ENCODE measurements at places on chromosomes 6 and 20.

DNA sequence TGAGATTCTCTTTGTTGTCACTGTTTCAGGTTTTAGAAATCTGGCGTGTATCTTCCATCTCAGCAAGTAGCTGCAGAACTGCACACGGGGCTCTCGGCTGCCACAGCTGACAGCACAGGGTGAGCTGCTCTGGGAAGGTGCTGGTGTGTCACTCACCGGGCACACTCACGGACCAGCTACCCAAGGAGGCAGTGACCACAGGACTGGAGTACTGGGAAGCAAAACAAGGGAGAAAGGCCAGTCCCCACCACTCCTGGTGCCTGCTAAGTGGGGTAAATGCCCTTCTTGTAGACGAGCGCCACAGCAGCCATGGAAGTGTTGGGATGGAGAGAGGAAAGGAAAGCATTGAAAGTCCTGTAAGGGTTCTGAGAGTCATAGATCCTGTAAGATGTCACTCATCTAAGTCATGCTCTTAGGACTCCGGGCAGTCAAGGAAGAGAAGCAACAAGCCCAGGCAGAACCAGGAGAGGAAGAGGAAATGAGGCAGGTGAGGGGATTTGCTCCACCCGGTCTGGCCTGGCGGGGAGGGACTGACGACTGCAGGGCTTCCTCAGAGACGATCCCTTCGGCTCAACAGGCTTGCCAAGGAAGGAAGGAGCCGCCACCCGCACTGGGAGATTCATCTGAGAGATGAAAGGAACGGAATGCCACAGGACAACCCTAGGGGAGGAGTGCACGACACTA lies 48.1 kb downstream of the PRDM1 start:
- DNase-seq, result no peak

DNA sequence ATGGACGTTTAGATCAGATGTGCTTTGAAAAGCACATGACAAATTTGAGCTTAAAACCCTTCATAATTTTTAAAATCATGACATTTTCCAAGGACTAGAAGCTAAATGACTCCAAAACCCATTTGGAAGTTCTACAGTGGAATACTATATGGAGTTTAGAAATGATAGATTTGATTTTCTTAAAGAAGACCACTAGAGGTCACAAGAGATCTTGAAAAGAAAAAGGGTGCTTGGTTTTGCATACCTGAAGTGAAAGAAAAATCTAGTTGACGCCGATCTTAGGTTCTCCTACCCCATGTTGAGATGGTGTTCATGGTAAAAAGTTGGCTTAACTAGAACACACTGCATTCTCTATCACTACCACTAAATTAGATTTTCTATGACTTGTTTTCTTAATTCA lies 31.5 kb downstream of the CFAP61 start:
- DNase-seq, result peak; percentile 93

- no peak for DNase-seq
Measured at GRCh38 chr20:3659492-3660261, 3.5 kb downstream of the GFRA4 start.

DNA sequence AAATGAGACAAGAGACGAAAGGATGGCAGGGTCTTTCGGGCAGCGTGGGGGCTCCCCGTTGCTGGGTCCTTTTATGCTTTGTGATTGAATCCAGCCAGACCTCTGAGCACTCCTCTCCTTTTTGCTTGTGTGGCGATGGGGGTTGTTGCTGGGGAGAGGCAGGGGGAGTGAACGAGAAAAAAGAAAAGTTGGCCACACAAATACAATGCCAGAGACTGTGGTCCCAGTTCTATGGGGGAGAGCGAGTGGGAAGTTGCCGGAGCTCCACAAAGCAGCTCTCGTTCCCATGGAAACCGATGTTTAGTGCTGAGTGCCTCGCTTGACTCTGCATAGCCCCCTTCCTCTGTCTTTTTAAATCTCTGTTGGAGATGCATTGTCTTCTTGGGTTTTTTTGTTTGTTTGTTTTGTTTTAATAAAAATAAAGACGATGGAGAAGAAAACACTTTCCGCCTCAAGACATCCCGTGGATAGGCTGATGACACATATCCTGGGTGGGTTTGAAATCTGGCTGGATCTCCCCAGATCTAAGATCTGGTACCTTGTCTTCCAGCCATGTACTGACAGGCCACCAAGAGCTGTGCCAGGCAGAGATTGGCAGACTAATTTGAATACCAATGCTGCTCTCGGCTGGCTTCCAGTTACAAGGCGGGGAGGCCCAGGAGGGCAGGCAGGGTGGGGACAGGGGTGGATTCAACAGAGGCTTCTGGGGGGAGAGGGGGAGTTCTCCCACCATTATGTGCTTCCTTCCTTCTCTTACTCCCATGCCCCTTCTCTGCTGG lies 529.3 kb downstream of the QKI start:
- peak; percentile 33 for DNase-seq

DNA sequence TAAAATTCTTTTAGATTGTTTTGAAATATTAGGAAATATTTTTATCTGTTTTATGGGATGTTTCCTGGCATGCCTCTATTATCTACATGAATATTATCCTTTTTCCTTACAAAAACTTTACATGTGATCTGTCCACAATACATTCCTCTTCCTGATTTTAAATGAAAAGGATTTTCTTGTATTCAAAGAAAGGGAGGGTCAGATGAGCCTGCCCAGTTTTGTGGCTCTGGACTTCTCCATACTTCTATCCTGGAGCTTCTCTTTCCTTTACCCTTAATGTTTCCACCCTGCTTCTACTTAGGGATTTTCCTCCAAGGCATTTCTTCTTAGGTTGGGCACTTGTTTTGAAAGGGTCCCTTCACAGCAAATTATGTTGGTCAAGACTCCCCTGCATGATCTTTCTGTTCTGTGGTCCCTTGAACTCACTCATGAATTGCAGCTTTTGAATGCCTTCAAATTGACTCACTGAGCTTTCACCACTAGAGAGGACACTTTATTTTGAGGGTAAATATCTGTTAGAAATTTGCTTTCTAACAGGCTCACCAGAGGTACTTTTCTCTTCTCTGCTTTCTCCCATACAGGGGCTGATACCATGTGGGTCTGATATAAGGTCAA lies 104.9 kb downstream of the CENPW start:
- DNase-seq, result no peak

DNA sequence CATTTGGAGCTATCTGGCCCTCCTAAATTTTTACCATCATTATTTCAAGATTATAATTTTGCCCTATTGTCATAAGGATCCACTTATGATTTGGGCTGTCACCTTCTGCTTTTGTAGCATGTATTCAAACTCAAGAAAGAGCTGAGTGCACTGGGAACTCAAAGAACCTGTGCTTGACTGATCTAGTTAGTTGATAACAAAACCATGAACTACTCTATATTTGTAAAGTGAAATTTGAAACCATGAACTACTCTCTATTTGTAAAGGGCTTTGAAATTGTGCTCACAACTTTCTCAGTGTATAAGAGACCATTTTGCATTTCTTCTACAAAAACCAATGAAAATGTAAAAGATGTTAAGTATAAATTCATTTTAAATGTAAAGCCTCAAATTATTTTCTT lies 77.5 kb upstream of the POPDC3 start:
- no peak for DNase-seq

GRCh38 chr6:98526465-98526864 lies 307.9 kb upstream of the POU3F2 start:
- no peak for DNase-seq

- no peak for DNase-seq
Measured at GRCh38 chr20:15113144-15113773, 775.8 kb upstream of the FLRT3 start.

- no peak for DNase-seq
Measured at GRCh38 chr6:160132776-160133338, 11.2 kb downstream of the SLC22A1 start.

- no peak for DNase-seq
Measured at GRCh38 chr6:35288834-35289233, 8.8 kb upstream of the DEF6 start.

- DNase-seq, result no peak
Measured at GRCh38 chr20:38293491-38294065, 10.4 kb upstream of the BPI start.

- no peak for DNase-seq
Measured at GRCh38 chr20:9597547-9597946, 83.2 kb downstream of the LAMP5 start.

- DNase-seq, result no peak
Measured at GRCh38 chr6:27889275-27889627, 22.9 kb downstream of the OR2B2 start.

DNA sequence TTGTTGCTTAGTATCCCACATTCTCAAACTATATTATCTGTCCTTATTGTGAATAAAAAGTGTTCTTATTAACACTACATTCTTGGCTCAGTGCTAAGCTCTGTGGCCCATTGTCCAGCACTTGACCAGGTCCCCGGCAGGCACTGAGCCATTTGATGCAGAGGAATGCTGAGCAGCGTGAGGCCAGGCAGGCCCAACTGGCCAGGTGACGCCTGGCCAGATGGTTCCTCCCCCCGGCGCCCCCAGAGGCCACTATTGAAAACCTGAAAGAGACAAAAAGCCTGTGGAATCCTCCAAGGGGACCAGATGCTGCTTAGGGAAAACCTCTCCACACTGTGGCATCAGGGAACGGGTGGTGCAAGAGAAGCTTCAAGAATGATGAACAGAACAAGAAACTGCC lies 597.5 kb upstream of the JAG1 start:
- DNase-seq, result no peak

- no peak for DNase-seq
Measured at GRCh38 chr6:3412779-3413500, 43.9 kb downstream of the SLC22A23 start.

- no peak for DNase-seq
Measured at GRCh38 chr6:114169763-114170162, 173.1 kb downstream of the HS3ST5 start.

DNA sequence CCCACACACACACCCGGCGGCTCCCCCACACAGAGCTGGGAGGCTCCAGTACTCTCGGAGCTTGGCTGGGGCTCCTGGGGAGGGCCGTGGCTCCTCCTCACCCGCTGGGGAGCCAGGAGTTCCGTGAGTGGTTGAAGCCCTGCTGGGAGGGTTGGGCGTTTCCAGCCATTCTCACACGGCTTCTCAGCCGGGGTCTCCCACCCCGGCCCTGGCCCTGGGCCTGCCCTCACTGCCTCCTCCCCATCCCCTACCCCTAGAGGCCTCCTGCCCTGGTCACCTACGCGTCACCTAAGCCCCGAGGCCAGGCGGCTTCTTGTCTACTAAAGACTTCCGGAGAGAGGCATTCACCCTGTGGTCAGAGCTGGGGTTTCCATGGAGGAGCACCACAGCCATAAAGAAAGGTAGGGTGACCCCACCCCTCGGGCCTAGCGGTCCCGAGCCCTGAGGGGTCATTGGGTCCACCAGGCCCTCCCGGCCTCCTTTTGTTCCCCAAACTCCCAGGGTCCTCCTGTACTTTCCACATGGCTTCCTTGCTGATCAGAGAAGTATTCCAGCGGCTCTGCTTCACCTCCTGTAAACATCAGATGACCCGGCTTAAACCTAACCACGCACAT lies 99.3 kb downstream of the TTLL2 start:
- DNase-seq, result no peak

DNA sequence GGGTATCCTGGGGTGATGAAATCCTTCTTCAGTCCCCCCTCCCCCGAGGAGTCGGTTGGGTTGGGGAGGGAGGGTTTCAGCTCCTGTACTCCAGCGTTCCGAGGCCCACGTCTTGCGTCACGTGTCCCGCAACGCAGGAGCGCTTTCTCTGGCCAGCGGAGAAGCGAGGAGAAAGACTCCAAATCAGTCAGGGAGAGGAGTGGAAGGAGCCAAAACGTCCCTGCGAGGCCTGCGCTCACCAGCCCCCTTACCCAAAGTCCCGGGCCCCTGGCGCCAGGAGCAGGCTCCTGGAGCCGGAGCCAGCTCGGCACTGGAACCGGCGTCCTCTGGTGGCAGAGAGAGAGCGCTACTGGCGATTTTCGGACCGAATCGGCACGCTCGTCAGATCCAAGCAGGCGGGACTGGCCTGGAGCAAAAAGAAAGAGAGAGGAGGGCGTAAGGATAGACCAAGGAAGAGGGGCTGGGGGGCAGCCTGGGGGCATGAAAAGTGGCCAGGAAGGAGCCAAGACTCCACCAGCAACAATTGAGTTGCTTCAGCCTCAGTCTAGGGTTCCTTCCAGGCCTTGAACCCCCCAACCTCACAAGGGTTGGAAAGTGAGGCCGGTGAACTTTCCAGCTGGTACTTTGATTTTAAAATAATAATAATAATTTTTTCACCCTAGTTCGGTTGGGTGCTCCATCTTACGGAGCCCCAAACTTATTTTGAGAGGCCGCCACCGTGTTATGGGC lies at the start of gene GNAS:
GNAS (plus strand) TSS at position 174 of the 729 bp plus-strand sequence.
- DNase-seq, result no peak
